ENCODE measurements at places on chromosomes 3 and 15. TPM values are rescaled to one million over a fixed set of nuclear protein-coding genes. Genes with fewer than 3 reads are reported as not detected.

The ESYT3 gene
- total RNA-seq, result not detected

- no peak for DNase-seq
Observed at GRCh38 chr3:143476965-143477640, 357.5 kb downstream of the CHST2 start.

- DNase-seq, result peak; percentile 8
Observed at GRCh38 chr3:105516972-105517371, 150.3 kb downstream of the ALCAM start.

DNA sequence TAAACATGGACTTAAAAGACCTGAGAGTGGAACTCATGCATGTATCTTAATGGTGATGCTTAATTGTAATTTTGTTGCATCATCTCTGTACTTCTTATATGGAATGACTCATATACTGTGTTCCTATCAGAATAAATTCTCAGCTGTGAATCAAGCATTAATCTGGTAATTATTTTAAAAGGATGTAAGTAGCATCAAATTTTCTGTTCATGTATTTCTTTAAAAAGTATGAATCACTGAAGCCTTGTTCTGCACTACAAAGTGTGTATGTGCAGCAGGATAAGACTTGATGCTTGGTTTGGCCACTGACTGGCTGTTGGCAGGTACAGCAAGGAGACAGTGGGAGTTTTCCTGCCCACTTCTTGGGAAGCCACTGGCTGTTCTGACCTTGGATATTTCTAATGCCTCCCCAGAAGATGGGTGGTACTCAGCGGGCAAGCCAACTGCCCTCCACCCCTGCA lies 123.9 kb downstream of the ANO10 start:
- DNase-seq, result no peak

DNA sequence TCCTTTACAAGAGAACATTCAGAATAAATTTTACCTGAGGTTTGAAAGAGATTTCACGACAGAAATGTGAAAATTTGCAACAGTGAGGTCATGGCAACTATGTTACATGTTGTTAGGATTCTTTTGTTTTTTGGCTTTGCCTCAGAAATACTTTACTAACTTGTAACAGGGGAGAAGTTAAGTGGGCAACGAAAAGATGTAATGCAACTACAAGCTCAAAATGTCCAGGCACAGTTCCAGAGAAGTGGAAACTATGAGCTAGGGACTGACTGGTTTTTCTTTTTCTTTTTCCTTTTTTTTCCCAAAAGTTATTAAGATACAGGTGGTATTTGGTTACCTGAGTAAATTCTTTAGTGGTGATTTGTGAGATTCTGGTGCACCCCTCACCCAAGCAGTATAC lies 111.5 kb upstream of the PPP2R3A start:
- no peak for DNase-seq

GRCh38 chr3:59064276-59064675 lies 14.5 kb upstream of the CFAP20DC start:
- DNase-seq, result no peak

DNA sequence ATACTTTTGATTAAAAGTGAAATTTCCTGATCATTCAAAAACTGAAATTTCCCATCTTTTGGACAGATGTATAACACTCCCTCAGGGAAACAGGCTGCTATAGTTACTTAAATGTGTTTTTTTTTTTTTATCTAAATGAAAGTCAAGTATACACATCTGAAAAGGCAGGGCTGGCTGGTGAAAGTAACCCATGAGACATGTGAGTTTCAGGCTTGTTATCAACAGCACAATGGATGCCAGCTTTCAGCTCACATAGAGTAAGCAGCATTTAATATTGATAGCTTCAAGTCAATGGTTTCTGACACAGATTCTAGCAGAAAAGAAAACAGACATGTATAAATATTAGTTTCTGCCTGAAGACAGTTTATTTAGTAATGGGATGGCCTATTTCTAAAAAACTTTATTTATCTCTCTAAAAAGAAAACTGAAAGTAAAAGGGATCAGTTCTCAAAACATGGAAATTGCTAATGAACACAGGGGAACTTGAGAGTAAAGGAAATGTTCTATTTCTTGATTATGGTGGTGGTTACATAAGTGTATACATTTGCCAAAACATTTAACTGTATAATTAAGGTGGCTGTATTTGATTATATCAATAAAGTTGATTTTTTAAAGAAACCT lies 89.7 kb upstream of the CMC1 start:
- no peak for DNase-seq

- no peak for DNase-seq
Observed at GRCh38 chr3:162143180-162143579, 646.6 kb downstream of the OTOL1 start.

- DNase-seq, result no peak
Observed at GRCh38 chr15:66097151-66098021, 156.2 kb downstream of the MEGF11 start.

DNA sequence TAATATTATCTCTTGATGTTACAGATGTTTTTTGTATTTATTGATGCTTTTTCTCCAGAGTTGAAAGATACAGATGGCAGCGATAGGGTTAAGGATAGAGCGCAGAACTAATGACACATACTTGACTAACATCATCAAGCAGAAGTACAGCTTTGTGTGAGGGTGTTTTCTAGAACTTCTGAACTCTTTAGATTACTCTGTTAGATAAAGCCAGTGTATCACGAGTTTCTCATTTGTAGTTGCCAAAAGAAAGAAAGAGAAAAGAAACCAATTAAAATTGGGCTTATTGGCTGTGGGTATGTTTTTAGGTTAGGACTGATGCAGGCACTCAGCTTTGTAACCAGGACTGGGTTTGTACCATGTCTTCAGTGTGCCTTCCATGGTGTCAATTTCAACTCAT lies 6.6 kb upstream of the GPR171 start:
- no peak for DNase-seq
